ENCODE measurements at places on chromosomes 7 and 10.
A peak's percentile ranks its signal among the peaks of the same experiment; 100 is the strongest.

DNA sequence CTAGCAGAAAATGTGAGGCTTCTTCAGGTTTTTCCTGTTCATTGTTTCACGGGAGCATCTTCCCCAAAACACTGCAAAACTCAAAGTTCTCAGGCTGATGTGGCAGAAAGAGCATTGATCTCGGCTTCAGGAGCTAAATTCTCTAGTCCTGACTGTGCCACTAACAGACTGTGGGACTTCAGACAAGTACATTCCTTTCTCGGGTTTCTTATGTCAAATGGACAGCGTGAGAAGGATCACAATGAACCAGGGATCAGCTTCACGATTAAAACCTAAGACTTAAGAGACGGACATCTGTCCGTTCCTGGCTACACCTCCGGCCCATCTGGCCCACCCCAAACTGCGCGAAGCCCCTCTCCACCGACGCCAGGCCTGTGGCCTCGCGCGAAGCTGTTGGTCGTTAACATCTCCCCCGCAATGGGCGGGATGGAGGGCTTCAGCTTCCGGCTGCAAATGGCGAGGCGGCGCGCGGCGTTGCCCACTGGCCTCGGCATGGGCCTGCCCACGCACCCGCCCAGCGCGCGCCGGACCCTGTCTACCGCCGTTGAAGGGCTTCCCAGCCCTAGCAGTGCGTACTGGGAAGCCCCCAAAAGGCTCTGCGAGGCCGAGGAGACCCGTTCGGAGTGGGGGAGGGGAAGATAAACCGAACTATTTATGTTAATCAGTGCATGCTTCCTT is 549 bp upstream of the DDX50 start:
- DNase-seq: no peak

DNA sequence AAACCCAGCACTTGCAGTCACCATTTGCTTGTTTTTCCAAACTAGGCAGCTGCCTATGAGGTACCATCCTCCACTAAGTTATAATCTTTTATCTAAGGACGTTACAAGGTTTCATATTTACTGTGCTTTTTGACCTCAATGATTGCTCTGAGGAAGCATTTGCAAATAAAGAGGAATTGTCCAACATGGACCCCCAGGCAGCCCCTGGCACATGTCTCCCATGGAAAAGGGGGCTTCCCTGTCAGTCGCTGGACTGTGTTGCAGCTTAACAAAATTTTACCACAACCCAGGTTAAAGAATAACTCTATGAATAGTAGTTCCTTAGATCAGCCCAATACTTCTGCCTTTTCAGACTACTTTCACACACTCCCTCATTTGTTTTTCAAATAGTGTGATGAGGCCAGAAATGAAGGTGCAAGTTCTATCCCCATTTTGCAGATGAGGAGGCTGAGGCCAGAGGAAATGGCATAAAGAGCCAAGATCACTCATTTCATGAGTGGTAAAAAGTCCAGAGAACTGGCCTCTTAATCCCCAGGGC is 52.8 kb upstream of the ZPBP start:
- DNase-seq: no peak

DNA sequence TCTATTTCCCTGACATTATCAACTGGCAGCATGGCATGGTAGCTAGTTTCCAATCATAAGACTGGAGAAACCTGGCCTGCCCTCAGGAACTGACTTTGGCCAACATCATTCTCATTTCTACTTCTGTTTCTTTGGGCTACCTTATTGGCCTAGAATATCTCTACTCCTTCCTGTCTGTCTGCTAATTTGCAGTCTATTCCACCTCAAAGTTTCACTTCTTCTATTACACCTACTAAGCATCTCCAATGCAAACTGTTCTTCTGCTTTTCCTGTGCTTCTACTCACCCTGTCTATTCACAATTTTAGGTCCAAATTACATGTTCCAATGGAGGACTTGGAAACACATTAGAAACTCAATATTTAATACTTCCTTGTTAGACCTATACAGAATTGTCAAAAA is 65.6 kb downstream of the ZNF503 start:
- DNase-seq: no peak

DNA sequence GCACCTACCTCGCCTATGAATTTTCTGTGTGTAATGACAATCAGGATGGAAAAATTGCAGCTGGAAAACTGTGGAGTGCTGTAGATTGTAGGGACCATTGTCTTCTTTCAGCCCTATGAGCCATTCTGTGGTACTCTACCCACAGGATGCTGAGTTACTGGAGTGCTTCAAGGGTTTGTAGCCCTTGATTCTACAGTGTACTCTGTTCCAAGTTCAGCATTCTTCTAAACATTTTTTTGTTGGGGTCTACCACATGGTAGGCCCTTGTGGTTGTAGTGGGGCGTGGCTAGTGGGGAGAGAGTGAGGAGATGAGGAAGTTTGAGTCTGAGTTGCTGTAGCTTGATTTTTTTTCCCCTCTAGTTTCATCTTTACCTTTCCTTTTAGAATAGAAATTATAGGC is 33.5 kb downstream of the REEP3 start:
- peak; percentile 81 for DNase-seq

DNA sequence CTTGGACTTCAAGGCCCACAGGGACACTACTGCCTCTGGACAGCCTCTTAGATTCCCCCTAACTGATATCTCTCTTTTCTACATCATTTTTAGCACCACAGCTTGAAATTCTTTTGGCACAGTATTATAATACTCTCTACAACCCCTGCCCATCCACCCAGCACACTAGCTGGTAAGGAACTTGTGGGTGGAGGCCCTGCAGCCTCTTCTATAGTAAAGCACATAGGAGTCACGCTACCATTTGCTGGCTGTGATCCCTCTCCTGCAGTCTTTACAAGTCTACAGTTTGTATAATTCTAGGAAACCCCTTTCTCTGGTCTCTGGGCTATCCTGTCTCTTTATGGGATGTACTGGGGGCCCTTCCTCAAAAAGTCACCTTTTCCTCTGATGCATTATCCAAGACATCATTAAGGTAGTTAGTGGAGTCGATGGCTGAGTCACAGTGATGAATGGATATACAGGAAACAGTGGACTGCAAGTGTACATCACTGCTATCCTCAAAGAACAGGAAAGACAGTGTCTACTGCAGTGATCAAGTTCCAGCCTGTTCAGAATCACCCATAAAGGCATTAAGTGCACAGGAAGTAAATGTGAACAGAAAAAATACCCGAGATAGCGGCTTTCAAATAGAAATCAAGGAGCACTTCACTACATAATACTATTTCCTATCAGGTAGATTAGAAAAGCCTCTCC is 54.4 kb downstream of the STK17A start:
- DNase-seq: no peak

GRCh38 chr10:79100771-79101170 is 32.0 kb downstream of the ZMIZ1 start:
- DNase-seq: no peak

DNA sequence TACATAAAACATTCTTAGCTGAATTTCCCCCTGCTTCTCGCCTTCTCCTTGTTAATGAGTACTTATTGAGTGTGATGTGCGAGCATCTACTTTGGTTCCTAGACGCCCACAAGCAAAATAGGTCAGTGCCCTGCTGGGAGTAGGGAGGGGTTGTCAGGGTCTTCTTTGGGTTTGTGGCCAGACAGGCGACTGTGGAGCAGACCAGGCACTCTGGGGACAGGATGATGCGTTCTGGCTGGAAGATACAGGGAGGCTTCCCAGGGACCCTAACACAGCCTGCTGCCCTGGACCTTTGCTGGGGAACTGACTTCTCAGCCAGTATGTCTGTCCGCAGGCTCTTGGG is 227.2 kb downstream of the CUX1 start:
- DNase-seq: no peak

DNA sequence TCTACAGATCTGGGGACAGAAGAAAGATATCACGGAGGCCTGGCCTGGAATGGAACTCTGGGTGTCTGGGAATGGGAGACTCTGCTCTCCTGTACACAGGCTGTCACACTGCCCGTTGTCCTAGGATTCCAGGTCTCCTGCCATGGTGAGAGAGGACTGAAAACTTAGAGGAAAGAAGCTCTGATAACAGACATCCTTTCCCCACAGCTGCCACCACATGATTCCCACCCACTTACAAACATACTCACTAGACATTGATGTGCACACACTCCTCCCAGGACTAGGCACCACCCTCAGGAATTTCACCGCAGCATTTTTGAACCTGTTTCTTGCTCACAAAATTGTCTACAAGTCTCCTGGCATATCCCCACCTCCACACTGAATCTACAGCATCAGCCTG is 5.7 kb downstream of the ZNF92 start:
- DNase-seq: no peak

DNA sequence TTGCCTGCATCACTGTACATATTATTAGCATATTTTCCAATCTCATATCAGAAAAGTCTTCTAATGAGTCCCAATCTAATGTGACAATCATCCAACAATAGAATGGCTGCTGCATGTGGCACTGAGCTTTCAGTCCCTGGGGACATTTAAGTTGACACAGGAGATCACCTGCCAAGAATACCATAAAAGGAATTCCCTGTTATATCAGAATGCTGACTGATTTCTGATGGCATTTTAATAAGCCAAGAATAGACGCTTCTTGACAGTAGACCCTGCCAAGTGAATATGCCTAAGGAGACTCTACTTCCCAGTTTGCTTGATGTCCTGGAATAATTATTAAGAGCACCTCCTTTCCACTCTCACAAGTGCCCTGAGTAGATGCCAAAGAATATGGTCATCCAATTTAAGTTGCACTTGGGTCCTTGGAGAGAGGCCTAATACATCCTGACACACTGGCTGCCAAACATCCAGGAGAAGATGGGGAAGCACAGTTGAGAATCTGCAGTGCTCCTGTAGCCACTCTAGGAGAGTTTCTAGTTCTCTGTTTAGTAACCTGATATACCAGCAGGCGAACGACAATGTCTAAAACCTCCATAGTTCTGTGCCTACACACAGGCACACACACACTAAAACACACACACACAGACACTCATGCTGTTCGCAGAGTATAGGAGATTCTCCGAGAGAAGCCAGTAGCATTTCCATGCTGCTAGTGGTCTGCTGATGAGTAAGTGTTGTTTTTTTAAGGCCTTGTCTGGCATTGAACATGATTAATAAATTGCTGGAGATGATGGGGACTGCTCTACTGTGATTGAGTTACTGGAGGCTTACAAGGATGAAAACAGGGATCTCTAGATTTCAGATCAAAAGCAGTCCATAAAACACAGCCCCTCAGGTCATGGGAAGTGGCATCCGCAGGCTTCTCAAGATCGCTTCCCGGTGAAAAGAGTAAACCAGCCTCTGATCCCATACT is 369.6 kb downstream of the KCNMA1 start:
- DNase-seq: no peak

DNA sequence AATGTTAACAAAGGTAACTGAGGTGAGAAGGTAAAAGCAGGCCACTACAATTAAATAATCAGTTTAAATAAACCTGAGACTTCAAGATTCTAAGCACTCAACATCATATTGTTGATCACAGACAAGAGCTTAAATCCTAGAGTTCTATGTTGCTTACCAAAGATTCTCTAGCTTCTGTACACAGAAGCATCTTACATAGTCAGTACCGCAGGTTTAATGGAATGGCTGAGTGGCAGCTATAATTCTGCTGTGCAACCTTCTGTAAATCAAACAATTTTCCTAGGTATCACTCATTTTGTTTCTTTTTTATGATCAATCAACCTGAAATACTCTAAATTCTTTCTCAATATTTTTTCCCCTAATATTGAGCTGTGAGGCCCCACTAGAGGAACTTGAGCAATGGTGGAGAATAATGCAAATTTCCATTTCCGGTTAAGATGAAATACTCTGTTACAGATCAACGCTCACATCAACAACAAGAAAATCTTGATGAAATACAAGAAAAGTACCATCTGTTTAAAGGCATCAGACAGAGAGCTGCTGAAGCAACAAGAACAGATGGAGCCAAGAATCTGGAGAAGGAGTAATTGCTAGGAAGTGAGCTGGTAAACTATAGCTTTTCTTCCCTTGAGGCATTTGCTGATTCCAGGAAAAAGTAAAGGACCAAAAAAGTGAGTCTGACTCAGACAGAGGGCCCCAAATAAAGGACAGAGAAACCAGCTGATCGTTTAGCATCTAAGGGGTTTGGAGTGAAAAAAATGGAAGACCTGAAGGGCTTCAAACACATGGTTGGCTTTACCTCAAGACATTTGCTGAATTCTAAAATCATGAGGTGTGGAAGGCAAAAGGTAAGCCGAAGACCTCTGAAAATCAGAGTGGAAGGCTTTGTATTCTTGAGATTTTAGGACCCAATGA is 22.6 kb downstream of the PNPLA8 start:
- DNase-seq: peak; percentile 22
